CD8-positive, alpha-beta memory T cell (primary cell): ENCODE measurements at places on chromosomes 3 and 15.

DNA sequence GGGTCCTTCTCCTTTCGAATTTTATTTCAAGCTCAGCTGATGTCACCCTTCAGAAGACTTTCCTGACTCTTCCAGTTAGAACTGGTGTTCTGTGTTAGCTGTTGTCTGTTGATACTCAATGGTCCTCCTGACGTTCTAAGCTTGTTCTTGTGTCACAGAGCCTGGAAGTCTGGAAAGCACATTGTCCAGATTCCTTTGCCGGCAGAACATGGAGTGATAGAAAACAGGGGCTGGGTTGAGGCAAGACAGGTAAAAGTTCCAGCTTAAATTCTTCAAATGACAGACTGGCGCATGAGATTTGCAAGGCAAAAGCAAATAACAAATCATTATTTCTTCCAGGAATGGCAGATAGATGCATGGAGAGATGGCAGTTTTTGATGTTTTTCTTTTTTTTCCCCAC, 102.0 kb upstream of the CLSTN2 start:
- no peak for DNase-seq

DNA sequence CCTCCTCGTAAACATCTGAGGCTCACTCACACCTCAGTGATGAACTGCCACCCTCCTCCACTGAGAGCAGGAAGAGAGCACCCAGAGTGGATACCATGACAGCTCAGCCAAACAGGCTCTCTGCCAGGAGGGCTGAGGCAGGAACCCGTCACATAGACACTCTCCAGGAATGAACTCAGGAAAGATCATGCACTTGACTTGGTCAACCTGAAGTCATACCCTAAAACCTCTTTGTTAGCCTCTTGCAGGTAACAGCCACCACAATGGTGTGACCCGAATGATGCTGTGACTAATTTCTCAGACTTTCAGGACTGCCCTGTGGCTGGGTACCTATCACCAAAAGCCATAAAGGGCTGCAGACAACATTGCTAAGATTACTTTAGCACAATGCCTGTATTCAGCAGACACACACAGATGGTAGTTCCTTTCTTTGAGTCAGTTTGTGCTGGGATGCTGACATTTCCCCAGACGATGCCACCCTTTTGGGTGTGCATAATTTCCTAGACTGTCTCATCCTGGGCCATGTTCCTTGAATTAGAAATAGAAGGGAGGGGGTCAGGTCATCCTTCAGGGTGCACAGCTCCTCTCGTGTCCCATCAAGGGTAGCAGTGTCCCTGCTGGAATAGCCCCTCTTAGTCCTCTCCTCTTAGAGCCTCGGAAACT, 30.3 kb downstream of the CX3CR1 start:
- no peak for DNase-seq

- no peak for DNase-seq
Observed at GRCh38 chr3:100702082-100702979, 7.0 kb upstream of the TFG start.

GRCh38 chr3:32257042-32257441, 18.6 kb downstream of the CMTM8 start:
- DNase-seq: no peak

GRCh38 chr15:86540840-86541467, 461.3 kb downstream of the AGBL1 start:
- no peak for DNase-seq
